MM.1S (cell line): ENCODE measurements at places on chromosomes 11 and 22.

GRCh38 chr22:49632199-49633009 lies 195.3 kb downstream of the BRD1 start:
- DNase-seq: no peak

DNA sequence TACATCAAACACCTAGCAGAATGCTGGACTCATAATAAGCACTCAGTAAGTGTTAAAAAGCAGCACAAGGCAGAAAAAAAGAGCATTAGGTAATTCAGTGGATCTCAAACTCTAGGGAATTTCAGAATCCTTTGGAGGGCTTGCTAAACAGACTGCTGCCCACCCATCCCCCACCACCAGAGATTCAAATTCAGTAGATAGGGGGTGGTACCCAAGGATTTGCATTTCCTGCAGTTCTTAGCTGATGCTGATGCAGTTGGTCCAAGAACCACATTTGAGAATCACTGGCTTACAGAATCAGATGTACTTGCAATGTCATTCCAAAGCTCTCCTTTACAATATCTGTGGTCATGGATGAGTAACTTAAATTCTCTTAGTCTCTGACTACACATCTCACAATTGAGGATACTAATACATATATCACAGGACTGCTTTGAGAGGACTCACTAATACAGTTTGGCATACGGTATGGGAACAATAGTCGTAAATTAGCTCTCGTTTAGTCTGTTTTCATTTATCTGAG lies 664.5 kb downstream of the KCNA4 start:
- no peak for DNase-seq

- no peak for DNase-seq
Measured at GRCh38 chr11:34208266-34209135, 103.1 kb downstream of the NAT10 start.

GRCh38 chr11:119940401-119940976 lies 197.4 kb downstream of the TRIM29 start:
- DNase-seq: no peak

GRCh38 chr22:48807155-48807554 lies 1020.5 kb downstream of the BRD1 start:
- DNase-seq: no peak

DNA sequence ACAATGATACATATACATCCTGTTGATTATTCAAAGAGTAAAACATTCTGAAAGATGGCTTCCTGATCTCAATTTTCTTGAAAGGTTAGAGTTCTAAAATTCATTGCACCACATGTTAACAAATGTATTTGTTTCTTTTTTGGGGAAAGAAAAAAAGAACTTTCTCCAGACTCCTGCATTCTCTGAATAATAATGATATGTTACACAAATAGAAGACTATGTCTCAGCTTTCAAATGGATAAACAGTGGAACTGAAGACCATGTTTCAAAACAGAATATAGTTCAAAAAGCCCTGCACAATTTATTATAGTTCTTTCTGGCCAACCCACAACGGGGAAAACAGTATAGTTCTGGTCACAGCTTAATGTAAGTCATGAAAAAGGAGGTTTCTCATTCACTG lies 277.0 kb downstream of the SBF2 start:
- no peak for DNase-seq

DNA sequence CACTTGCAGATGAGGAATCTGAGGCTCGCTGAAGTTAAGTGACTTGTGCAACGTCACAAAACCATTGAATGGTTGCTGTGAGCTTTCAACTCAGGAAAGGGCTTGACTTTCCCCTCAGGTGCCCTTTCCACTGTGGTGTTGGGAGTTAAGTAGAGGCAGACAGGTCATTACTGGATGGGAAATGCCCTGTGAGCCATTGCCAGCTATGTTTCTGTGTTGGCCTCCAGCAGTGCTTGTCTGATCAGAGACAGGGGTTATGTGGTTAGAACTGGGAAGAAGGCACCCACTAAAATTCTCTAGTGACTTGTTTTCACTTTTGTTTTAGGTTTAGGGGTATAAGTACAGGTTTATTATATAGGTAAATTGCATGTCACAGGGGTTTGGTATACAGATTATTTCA lies 96.6 kb downstream of the FDX1 start:
- peak; percentile 59 for DNase-seq

DNA sequence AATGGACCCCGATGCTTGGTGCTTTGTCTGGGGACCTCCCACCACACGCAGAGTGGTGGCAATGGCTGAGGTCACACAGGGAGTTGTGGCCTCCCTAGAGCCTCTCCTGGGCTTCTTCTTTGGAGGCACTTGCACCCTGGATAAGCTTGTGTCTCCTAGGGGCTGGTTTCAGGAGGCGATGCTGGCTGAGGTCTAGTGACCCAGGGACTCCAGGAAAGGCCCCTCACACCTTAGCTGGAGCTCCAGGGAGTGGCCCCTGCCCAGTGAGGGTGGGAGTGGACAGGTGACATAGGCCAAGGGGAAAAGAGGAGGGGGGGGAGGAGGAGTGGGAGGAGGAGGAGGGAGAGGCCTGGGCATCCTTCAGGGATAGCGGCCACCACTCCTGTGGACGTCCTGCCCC lies 810 bp downstream of the IGLL1 start:
- no peak for DNase-seq

GRCh38 chr11:67303835-67304411 lies 593 bp downstream of the SSH3 start:
- DNase-seq: no peak

DNA sequence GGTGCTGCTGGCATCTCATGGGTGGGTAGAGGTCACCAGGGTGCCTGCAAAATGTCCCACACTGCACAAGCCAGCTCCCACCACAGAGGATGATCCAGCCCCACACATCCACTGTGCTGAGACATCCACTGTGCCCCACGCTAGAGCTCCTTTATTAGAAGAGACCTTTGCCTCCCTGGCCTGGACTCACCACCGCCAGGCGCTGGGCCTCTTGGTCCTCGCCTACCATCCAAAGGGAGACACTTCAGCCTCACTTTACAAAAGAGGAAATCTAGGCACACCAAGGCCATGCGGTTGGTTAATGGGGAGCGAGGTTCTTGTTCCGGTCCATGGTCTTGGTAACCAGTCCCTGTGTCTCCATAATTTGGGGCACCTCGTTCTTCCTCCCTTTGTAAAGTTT lies 3.4 kb upstream of the ANO1 start:
- DNase-seq: no peak

DNA sequence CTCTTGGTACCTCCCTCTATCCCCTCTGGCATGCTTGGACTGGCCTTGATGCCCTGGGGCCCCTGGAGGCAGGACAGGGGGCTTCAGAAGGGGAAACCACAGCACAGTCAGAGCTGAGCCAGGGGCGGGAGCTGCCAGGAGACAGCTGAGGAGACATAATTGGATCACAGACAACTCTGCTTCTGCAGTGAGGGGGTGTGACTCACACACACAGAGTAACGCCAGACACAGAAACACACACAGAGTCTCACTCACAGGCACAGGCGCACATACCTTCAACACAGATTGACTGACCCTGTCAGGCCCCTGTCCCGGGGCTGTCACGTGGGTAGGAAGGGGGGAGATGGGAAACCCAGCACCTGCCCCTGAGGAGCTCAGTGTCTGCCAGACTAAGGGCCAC lies 20.6 kb downstream of the STARD10 start:
- DNase-seq: no peak

- DNase-seq: peak; percentile 85
Measured at GRCh38 chr11:132289590-132290256, 919.3 kb downstream of the NTM start.

DNA sequence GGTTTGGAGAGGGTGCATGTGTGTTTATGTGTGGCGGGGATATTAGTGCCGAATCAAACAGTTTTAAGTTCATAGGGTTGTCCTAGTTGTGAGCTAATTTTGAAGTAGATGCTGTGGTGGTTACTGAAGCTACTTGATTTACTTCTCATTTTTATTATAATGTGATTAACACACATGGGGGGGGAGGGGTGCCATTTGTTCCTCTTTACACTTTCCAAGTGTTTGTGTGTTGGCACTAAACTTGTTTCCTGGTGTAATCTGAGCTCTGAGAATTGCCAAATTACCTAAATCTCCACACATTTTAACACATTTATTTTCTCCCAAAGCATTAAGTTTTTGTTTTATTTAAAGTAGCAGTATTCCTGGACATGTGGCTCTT lies 60.1 kb downstream of the ZNRF3 start:
- DNase-seq: no peak

DNA sequence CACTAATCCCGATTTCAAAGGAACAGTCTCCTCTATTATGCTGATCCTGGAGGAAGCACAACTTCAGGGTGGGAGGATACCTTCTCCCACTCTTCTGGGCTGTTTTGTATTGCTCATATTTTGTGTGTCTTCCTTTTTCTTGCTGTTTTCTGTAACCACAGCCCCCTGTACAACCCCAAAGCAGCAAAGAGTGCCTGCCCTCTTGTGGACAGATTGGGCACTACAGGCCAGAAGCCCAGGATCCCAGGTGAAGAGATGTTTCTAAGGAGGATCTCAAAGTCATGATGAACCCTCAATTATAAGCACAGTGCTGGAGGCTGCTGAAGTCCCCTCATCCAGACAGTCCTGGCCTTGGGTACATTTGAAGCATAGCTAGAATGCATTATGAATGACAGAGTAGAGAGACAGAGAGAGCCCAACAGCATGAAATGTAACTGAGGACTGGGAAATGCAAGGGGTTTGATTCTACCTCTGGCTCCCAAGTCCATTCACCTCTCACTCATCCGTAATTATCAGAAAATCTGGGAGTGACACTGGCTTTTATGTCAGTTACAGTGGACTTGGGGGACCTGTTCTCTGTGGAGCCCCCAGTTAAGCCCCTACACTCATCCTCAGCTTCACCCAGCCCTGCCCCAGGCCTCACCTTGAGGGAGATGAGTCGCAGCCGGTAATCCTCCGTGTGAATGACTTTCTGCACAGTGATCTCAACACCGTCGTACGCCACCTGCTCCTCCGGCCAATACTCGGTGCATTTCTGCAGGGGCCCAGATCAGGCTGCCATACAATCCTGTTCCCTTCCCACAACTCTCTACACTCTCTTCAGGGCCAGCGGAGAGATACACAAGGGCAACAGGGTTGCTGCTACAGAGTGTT lies 6.2 kb upstream of the IGSF22 start:
- DNase-seq: peak; percentile 43

DNA sequence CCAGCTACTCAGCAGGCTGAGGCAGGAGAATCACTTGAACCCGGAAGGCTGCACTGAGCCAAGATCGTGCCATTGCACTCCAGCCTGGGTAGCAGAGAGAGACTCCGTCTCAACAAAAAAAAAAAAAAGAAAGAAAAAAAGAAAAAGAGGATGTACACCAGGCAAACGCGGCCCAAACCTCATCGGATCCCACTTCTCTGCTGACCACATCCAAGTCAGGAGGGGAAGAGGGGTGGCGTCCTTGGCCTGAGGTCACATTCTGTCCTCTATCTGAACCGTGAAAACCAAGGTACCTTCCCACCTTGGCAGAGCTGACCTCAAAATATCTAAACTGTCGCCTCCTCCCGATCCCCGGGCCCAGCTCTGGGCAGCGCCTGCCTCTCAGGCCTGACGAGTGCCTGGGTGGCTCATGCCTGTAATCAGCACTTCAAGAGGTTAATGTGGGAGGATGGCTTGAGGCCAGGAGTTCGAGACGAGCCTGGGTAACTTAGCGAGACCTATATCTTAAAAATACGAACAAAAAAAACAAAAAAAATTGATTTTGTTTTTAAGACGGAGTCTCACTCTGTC lies 25.1 kb downstream of the RGL4 start:
- DNase-seq: no peak

DNA sequence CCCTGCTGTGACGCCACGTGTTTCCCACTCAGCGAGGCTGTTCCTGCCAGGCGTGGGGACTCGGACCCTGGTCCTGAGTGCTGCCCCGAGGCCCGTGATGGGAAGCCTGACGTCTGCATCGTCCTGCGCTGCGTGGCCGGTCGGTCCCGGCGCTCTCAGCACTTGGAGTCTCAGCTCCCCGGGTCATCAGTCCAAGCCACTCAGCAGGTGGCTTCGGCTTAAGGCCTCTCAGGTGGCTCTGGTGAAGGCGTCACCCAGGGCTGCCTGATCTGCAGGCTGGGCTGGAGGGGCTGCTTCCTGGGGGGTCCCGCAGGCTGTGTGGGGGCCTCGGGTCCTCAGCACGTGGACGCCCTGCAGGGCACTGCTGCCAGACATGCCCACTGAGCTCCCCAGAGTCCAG lies 35.3 kb downstream of the BRSK2 start:
- DNase-seq: no peak

- DNase-seq: no peak
Measured at GRCh38 chr11:120180551-120181232, 30.1 kb upstream of the OAF start.

- peak; percentile 23 for DNase-seq
Measured at GRCh38 chr11:60864856-60865513, 2.4 kb upstream of the ZP1 start.

- DNase-seq: no peak
Measured at GRCh38 chr11:94117871-94118270, 10.8 kb upstream of the PANX1 start.

DNA sequence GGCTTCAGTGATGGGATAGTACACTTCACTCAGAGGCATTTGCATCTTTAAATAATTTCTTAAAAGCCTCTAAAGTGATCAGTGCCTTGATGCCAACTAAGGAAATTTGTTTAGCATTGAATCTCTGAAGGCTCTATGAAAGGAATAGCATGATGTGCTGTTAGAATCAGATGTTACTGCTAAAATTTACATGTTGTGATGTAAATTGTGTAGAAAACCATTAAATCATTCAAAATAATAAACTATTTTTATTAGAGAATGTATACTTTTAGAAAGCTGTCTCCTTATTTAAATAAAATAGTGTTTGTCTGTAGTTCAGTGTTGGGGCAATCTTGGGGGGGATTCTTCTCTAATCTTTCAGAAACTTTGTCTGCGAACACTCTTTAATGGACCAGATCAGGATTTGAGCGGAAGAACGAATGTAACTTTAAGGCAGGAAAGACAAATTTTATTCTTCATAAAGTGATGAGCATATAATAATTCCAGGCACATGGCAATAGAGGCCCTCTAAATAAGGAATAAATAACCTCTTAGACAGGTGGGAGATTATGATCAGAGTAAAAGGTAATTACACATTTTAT lies 4.6 kb downstream of the MALAT1 start:
- no peak for DNase-seq

GRCh38 chr11:127592371-127592770 lies 591.8 kb upstream of the KIRREL3 start:
- DNase-seq: no peak
